ENCODE measurements at places on chromosomes 3 and 15. TPM values are rescaled to one million over a fixed set of nuclear protein-coding genes. Genes with fewer than 3 reads are reported as not detected.

Gene VGLL3
- not detected for total RNA-seq

Gene PARL
- total RNA-seq: 80.0 TPM

Gene PHLDB2
- total RNA-seq: 2.4 TPM

Gene DMXL2
- total RNA-seq: 4.2 TPM

Gene GPR149
- not detected for total RNA-seq

DNA sequence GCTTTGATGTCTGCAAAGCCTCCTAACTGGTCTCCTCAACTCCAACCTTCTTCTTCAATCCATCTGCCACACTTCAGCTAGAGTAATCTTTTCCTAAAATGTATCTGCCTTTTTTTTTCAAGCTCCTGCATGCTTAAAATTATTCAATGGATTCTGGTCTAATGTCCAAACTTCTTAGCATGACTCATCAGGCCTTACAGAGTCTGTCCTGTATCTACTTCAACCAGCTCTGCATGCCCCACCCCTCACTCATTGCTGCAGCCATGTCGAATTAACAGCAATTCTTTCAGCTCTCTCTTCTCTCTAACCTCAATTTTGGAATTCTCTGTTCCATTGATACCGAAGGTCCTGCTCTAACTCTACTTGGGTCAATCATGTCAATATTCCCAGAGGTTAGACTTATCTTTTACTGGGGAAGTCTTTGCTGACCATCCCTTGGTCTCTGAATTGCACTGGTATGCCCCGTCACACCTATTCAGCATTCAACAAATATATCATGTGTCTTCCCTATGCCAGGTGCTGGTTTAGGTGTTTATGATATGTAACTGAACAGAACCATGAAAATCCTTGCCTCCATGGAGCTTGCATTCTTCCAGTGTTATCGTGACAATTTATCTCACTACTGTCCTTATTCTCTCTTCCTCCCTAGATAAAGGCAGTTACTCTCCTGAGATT, 88.5 kb upstream of the NANOGP8 start:
- no peak for DNase-seq

GRCh38 chr3:13655061-13655913, 106.4 kb downstream of the FBLN2 start:
- DNase-seq: peak; percentile 40

- DNase-seq: no peak
Observed at GRCh38 chr15:47964229-47964628, 156.6 kb upstream of the SLC24A5 start.

DNA sequence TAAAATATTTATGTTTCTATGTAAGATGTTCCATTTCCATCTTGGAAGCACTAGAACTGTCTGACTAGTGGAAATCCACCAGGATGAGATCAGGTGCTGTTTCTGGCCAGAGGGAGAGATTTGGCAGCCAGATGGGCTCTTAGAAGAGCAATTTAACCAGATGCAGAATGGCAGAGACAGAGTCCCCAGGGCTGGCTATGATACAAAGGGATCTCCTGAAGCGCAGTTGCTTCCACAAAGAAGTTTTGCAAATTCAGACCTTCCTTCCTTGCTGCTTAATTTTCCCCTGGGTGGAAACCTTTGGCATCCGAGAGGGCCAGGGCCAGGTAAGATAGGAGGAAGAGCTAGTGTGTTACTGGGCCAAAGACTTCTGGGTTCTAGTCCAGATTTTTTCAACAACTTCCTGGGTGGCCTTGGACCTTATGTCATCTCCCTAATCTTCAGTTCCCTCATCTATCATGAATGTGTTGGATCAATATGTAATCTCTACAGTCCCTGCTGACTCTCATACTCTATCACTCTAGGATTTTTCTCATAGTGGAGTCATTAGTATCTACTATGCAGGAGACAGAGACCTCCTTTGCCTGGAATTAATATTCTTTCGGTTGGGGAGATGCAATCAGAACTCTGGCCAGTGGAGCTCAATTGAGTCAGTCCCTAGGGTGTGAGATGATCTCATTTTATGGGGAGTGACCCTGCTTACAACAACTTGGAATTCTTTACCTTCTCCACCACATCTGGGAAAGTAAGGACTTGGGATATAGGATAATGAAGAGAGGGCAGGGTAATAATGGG, 41.1 kb upstream of the NDUFB4 start:
- DNase-seq: no peak

DNA sequence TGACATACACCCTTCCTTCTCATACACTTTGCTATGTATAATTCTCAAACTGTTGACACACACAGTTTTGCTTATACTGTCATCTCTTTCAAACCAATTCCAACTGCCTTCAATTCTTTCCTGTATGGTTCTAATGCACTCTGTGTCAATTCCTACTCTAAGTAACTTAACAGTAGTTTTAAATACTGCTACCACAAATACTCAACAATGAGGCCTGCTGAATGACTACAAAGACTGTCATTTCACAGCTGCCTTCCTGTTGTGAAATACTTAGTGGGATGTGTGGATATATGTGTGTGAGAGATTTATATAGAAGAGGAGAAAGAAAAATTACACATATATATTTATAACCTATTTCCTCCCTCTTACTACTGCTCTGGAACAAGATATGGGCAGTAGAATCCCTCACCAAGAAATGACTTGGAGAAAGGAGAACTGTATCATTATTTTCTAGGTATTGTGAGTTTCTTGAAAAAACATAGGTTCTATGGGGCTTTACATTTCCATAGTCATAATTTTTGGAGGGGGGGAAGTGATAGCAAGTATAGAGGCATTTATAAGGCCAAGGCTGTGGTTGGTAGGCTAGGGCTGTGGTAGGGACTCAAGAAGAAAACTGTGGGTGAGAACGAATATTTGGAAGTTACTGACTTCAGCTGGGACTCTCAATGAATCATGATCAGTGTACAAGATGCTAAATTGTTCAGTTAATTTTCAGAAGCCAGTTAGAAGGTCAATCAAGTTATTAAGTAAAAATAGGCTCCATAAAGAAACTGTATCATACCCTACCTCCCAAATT, 88.7 kb downstream of the ANKRD28 start:
- no peak for DNase-seq

GRCh38 chr3:16520970-16521881, 7.7 kb upstream of the RFTN1 start:
- peak; percentile 81 for DNase-seq

DNA sequence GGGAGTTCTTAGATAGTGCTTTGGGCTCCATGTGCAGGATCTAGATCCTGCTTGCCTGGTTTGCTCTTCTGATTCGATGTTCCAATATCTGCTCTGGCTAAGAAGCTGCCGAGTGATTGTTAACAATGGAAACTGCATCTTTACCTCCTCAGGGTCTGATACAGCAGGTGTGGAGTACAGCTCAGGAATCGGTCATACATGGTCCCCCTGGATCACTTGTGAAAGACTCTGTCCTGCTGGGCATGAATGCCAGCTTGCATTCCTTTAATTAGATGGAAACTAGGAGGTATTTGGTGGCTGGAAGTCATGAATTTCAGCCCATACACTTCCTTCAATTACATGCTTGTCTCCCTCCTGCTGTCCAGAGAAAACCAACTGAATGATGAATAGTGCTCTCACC, 95.3 kb downstream of the CHRNA7 start:
- DNase-seq: no peak

DNA sequence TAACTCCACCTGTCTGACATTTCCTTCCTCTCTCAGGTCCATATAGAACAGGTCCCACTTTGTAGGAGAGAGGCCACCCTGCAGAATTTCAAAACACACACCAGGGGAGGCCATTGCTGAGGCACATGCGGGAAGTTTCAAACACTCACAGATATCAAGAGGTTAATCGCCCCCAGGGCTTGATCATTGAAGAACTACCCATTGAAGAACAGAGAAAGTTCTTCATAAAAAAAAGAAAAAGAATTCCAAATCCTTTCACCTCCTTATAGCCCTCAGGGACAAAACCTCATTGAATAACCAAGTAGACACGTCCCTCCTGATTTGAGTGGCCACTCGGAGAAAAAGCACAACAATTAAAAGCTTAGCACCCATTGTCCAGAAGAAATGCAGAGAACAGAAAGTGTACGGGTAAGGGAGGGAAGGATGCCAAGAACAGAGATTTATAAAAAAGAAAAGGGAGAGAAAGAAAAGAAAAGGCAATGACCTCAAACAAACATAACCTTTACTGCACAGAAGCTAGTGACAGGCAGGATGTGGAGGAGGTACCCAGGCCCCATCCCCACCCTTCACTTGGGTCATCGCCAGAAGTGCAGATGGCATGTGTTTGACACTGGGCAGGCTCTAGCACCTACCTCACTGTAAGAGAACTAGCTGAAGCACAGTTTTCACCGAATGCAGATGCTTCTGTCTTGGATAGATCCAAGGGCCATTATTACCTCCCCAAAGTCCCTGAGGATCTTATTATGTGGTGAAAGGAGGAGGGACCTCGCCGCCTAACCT, 112.3 kb upstream of the HES1 start:
- peak; percentile 33 for DNase-seq

All from activated CD8-positive, alpha-beta T cell treated with anti-CD3 and anti-CD28 coated beads for 36 hours (primary cell).